ENCODE measurements at places on chromosomes 2 and 18.

GRCh38 chr2:44742057-44742456 lies 199.4 kb upstream of the SIX3 start:
- no peak for DNase-seq

DNA sequence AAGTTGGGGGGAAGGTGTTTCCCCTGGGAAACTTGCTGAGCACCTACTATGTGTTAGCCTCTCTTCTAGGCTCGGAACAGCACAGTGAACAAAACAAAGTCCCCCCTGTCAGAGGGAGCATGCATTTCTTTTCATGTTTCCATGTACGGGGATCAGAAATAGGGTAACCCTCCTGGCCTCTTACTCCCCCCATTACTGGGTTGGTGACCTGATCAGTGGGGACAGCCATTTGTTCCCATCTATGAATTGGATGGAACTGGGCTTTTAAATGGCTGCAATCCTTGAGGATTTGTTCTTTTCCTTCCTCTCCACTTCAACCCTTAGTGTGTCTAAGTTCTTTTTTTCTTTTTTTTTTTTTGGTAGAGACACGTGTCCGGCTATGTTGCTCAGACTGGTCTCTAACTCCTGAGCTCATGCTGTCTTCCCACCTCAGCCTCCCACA lies 13.7 kb downstream of the NCL start:
- DNase-seq: no peak

- DNase-seq: no peak
Measured at GRCh38 chr18:67433971-67434370, 82.5 kb downstream of the DSEL start.

DNA sequence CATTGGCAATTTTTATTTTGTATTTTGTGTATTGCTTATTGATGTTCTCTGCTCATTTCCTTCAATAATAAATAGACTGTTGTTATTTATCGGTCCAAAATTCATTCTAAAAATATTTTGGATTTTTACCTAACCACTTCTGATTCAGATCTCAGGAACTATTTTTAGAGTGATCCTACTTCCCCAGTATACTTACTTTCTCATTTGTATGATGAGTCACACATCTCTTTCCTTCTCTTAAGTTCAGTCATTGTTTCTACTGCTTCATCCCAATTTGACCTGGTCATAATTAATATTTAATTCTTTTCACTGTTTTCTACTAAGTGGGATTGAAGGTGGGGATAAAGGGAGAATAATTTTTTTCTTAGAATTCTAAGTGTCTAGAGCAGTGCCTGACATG lies 75.1 kb downstream of the AGPS start:
- DNase-seq: no peak

- no peak for DNase-seq
Measured at GRCh38 chr18:8299054-8299980, 309.9 kb upstream of the RAB12 start.
